Psoas muscle (tissue), 8 donors: ENCODE measurements at places on chromosomes 16 and 17. TPM values are rescaled to one million over a fixed set of nuclear protein-coding genes. Genes with fewer than 3 reads are reported as not detected.

CDC6 gene
- 0.86 TPM for polyA plus RNA-seq

SLC52A1 gene
- not detected for polyA plus RNA-seq

VAT1L gene
- 0.03 TPM for polyA plus RNA-seq

IKZF3 gene
- polyA plus RNA-seq = 0.14 TPM

TNFRSF12A gene
- 69.5 TPM for polyA plus RNA-seq

MRPS23 gene
- 49.2 TPM for polyA plus RNA-seq

ZNRF1 gene
- 6.7 TPM for polyA plus RNA-seq

NPIPB6 gene
- polyA plus RNA-seq = 0.17 TPM

HSPB9 gene
- polyA plus RNA-seq = 0.03 TPM

CASKIN1 gene
- 0.32 TPM for polyA plus RNA-seq

CD7 gene
- 0.16 TPM for polyA plus RNA-seq

NLGN2 gene
- 2.8 TPM for polyA plus RNA-seq

SLC43A2 gene
- 19.0 TPM for polyA plus RNA-seq

CNTNAP4 gene
- polyA plus RNA-seq = 0.03 TPM

IGFALS gene
- polyA plus RNA-seq = 0.38 TPM

- no peak for DNase-seq
Measured at GRCh38 chr17:64097196-64097936, 32.6 kb downstream of the ERN1 start.

GRCh38 chr17:59330053-59330942 lies 1.2 kb upstream of the YPEL2 start:
- DNase-seq = no peak

GRCh38 chr17:20995873-20996723 lies 46.7 kb downstream of the USP22 start:
- DNase-seq = peak; percentile 43

DNA sequence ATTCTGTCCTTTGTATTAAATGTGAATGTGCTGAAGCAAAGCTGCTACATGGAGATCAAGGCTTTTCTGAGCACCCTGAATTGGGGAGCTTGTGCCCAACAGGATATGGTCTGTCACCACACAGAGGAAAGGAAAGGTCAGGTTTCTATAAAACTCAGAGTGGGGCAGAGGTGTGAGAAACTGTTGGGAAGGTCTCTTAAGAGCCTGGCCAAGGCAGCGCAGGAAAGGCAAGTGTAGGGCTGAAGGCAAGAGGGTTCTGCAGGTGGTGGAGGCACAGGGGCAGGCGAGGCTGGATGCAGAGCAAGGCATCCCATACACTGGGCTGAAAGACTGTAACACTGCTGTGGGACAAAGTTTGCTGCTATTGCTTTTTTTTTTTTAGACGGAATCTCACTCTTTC lies 8.1 kb downstream of the COX6A2 start:
- DNase-seq = no peak

DNA sequence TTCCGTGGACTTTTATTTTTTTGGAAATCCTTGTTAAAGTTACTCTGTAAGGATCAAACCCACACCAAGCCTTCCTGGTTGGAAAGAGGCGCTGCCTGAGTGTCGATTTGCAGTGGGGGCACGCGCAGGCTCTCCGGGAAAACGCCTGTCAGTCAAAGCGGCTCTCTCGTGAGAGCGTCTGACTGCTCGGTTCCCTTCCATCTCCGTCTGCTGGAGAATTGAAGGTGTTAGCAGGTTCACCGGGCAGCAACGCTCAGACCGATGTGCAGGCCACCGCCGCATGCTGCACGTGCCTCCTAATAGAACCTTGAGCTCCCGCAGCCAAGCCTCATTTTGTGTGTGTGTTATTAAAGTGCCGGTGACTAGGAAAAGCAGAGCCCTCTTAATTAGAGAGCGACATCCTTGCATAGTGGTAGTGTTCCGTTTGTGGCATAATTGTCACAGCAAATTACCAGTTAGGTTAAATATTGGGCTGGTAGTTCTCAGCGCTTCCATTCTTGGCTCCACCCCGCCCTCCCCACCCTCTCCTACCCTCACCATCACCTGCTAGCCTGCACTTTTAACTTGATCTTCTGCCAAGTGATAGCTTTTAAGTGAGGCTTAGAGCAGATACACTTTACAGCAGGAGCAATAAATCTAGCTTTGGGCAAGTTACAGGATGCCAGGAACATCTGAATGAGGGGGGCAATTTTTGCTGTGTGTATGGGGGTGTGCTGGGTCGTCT lies 75.5 kb downstream of the RPA1 start:
- no peak for DNase-seq

DNA sequence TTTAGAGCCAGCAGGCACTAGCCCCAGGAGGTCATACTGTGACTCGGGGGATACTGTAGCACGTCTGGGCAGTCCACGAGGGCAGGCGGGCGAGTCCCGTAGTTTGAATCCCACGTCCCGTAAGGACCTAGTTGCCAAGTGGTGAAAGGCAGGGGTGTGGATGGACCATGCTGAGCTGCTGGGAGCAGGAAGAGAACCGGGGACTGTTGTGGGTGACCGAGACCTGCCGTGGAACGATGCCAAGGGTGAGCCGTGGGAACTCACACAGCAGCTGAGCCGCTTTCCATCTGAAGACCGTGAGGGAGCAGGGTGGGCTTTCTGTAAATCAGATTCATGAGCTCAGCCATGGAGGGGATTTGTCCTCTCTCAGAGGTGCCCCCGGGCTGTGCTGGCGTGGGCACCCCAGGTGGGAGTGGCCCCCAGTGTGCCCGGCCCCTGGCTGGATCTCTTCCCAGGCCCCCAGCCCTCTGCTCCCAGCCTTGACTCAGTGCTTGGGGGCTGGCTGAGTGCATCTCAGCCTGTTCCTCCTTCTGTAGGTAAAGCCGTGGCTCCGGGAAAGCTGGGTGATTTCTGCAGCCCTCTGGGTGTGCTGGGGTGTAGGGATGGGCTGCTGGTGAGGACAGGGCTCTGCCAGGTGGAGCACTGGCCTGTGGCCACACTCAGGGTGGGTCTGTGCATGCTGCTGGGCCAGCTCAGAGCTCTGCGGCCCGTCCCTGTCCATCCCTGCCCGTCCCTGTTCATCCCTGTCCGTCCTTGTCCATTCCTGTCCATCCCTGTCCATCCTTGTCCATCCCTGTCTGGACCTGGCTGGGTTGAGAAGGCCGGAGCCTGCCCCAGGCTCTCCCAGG lies 13.6 kb downstream of the ASPSCR1 start:
- DNase-seq = peak; percentile 53

DNA sequence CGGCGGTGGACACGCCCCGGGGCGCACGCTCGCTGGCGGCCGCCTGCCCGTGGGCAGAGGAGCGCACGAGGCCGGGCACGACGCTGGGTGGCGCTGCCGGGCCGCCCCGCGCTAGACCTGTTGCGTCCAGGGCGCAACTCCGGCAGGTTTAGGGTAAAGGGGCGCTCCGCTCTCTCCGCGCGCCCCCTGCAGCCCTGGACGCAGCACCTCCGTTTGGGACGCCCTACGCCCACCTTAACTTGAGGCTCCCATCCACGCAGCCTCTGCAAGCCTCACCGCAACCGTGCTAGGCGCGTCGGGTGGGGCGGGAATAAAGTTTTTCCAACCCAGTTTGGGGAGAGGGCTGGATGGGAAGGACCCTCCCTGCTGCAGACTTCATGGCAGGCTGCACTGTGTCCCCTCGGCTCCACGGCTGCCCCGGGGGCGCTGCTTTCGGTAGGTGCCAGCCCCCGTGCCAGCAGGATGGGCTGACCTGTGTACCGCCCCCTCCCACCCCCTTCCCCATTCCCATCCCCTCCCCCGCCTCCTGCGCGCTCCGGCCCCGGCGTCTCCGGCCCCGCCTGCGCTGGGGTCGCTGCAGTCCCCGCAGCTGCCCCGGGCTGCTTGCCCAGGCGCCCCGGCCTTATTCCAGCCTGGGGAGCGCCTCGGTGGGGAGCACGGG lies at the start of gene SYT17:
Gene SYT17, plus strand, starts transcription at position 531 of the 661 bp plus-strand sequence. CDS start 407 bp downstream, outside the sequence.
- peak; percentile 71 for DNase-seq

DNA sequence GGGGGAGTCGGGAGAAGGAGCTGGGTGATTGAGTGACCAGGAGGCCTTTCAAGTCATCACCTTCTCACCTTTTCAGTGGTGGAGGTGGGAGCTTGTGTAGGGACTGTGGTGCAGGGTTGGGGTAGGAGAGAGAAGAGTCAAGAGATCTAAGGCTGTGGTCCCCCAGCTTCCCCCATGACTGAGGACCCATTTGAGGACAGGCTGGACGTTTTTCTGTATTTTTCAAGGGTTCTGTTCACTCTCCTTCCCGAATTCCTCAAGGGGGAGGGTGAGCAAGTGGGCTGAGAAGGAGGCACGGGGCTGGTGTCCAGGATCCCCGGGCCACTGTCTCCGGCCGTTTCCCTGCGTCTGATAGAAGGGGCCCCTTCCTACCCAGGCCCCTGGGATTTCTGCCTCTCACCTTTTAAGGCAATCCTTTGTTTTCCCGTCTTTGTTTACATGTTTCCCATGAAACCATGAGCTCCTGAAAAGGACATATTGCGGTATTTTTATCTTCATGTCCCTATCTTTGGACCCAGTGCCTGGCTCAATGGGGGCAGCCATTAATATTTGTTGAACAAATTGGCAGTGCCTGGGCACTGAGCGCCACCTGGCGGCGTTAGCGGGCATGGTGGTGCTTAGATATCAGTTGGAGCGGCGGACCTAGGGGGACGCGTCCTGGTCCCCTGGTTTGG lies 9.2 kb upstream of the CD300A start:
- peak; percentile 83 for DNase-seq

DNA sequence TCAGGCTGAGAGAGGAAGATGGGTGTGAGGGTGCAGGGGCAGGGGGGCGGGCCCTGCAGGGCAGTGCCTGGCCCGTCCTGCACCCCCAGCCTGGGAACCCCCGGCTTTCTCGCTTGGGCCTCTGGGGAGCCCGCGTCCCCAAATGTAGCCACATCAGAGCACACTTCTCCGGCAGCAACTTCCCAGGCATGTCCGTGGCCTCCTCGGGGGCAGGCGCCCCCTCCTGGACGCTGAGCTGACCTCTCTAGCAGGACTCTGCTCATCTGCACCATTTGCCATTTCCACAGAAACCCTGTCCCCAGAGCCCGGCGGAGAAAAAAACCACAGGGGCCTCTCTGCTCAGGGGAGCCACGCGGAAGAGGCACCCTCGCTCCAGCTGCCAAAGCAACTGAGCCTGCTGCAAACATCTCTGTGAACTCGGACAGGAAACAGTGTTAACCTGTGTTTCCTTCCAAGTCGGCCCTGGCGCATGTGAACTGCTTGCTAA lies 63.4 kb downstream of the KLHDC4 start:
- DNase-seq = no peak

GRCh38 chr17:63173903-63174302 lies 207.9 kb downstream of the TANC2 start:
- no peak for DNase-seq

DNA sequence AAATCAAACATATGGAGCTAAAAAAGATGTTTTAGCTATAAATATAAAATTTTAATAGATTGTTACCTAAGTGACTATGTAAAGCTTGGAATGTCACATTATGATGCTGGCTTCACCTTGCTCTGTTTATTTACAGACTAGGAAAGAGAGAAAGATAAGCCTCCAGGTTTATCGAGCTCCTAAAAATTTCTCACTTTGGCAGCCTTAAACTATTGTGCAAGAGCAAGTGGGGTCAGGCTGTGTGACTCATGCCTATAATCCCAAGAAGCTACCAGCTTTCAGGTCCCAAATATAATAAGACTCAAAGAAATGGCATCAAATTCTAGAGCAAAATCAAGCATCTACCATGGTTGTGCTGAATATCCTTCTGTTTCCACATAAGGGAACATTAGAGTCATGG lies 34.3 kb upstream of the PRSS54 start:
- DNase-seq = no peak

- DNase-seq = no peak
Measured at GRCh38 chr17:21164620-21165019, 37.9 kb downstream of the DHRS7B start.

- no peak for DNase-seq
Measured at GRCh38 chr16:66844009-66844341, 239 bp upstream of the CA7 start.

DNA sequence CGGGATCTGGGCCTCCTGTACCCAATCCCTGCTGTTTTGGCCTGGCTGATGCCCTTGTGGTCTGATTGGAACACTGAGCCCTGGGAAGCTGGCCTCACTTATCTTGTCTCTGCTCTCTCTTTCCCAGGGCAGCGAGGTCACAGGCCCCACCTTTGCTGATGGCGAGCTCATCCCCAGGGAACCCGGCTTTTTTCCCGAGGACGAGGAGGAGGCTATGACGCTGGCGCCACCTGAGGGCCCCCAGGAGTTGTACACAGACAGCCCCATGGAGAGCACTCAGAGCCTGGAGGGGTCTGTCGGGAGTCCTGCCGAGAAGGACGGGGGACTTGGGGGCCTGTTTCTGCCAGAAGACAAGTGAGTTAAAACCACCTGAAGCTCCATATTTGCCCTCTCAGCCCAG lies 126.0 kb downstream of the RAB11FIP4 start:
- DNase-seq = no peak

DNA sequence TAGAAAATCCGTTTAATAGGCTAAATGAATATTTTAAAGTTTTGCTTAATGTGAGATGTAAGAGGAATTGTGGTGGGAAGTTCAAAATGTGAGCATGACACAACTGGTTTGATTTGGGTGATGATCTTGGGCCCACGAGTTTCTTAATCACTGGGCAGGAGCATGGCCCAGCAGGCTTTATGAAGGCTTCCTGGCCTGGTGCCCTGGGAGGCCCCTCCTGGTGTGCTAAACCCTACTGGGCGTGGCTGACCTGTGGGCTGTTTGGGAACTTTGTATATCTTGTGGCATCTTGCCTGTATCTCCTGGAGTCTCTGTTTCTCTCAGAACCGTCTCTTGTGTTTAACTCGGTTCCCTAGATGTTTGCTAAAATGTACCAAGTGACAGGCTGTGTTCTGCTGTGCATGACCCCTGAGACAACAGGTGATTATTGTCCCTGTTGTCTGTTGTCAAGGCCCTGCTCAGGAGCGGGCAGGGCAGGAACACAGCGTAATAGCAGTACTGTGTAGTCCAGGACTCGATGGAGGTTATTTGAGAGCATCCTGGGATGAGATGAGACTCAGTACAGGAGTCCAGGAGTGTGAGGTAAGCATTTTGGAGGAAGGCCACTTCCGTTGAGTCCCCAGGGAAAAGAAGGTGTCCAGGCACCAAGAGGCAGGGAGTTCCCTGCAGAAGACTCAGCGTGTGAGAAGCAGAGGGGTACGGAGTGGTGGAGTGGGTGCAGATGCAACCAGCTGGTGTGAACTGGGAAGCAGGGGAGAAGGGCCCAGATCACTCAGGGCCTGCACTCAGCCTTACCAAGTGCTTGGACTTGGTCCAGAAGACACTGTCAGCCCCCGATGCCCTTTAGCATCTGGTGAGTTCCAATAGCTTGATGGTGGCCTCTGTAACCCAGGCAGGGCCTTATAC lies 48.5 kb downstream of the B9D1 start:
- no peak for DNase-seq

DNA sequence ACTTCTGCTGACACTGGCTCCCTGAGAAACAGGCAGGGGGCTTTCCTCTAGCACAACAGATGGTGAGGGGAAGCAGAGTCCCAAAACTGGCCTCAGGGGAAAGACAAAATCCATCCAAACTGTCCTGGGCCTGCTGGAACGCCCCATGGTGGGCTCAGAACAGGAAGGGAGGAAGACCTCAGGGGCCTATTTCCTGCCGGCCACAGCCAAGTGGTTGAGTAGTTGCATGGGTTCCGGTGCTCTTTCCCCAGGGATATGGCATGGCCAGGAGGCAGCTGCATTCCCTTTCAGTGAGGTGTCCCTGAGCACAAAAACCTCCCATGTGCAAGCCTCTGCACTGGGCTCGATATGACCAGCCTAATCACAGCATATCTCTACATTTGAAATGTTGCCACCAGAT lies 303.0 kb upstream of the IRX5 start:
- no peak for DNase-seq

GRCh38 chr17:40818343-40818732 lies 4.1 kb downstream of the KRT10 start:
- no peak for DNase-seq
